CD4-positive, alpha-beta T cell treated with Interleukin-1 beta for 1 hour (primary cell): ENCODE measurements at places on chromosomes 1 and 21.
A peak's percentile ranks its signal among the peaks of the same experiment; 100 is the strongest.

DNA sequence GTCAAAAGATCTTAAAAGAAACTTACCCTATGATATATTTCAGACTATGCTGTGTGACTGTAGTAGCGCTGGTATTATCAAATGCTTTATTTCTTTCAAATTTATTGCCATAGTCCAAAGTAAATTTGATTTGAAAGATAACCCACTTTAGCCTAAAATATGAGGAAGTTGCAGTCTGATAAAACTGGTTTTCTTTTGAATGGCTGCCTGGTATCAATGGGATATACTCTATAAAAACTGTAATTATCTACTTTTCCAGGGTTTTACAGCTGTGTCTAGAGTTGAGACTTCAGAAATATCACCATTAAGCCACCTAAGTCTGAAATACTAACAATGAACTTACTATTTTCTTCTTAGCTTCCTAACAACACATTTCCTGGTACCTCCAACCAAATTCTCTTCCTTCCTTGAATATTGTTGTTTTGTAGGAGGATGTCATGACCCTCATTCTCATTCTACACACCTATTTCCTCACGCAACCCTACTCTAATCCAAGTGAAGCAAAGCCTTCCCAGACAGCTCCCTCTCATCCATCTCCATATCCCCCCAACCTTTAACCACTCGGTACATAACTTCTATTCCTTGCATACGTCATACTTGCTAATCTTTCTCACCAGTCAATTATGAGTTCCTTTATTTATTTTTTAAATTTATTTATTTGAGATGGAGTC lies 17.0 kb downstream of the KDM5B start:
- no peak for DNase-seq

GRCh38 chr21:42107177-42107880 lies 36.2 kb downstream of the UMODL1 start:
- DNase-seq: no peak

- DNase-seq: no peak
Observed at GRCh38 chr1:162696286-162696862, 64.1 kb downstream of the DDR2 start.

GRCh38 chr1:114758256-114758832 lies 560 bp upstream of the CSDE1 start:
- DNase-seq: no peak

GRCh38 chr1:10122926-10123325 lies 87.4 kb upstream of the KIF1B start:
- DNase-seq: no peak

- no peak for DNase-seq
Observed at GRCh38 chr1:46204406-46204742, 1.2 kb downstream of the LURAP1 start.

DNA sequence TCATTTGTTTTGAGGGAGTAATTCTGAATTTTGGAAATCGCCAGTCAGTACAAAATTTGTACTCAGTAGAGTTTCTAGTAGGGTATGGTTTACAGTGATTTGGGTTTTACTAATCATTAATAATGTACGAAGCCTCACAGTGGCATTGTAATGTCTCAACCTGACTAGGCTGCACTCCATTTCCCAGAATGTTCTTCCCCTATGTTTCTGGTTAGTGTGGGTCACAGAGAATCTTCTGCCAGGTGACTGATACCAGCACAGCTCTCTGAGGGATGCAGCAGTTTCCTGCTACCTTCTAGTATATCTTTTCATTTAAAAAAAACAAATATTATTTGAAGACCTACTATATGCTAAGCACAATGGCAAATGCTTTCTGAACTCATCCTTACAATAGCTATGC lies 112.9 kb downstream of the PTPN14 start:
- no peak for DNase-seq

DNA sequence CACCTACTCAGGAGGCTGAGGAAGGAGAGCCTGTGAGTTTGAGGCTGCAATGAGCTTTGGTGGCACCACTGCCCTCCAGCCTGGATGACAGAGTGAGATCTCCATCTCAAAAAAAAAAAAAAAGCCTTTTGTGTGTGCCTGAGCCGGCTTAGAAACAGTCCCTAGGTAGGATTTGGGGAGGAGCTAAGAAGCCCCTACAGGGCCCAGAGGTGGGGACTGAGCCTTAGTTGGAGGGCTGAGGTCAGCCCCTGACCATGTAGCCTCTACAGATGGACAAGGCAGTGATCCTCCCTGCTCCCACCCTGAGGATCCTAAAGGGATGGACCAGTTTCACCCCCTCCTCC lies 2.5 kb downstream of the ADAMTSL4 start:
- DNase-seq: no peak

- no peak for DNase-seq
Observed at GRCh38 chr1:165644064-165644735, 13.2 kb downstream of the MGST3 start.

GRCh38 chr1:220222939-220223338 lies 49.3 kb downstream of the RAB3GAP2 start:
- peak; percentile 14 for DNase-seq

DNA sequence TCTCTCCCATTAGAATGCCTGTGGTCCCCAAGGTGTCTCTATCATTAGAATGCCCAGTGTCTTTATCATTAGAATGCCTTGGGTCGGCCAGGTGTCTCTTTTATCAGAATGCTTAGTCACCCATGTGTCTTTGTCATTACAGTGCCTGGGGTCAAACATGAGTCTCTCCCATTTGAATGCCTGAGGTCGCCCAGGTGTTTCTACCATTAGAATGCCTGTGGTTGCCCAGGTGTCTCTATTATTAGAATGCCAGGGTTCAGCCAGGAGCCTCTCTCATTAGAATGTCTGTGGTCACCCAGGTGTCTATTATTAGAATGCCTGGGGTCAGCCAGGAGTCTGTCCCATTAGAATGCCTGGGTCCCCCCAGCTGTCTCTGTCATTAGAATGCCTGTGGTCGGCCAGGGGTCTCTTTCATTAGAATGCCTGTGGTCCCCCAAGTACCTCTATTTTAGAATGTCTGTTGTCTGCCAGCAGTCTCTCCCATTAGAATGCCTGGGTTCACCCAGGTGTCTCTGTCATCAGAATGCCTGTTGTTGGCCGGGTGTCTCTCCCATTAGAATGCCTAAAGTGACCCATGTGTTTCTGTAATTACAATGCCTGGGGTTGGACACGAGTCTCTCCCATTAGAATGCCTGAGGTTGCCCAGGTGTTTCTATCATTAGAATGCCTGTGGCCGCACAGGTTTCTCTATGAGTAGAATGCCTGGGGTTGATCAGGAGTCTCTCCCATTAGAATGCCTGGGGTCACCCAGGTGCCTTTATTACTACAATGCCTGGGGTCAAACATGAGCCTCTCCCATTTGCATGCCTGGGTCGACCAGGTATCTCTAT lies 57.1 kb downstream of the RNF187 start:
- DNase-seq: no peak

- DNase-seq: no peak
Observed at GRCh38 chr21:45470087-45470515, 65.1 kb downstream of the COL18A1 start.

DNA sequence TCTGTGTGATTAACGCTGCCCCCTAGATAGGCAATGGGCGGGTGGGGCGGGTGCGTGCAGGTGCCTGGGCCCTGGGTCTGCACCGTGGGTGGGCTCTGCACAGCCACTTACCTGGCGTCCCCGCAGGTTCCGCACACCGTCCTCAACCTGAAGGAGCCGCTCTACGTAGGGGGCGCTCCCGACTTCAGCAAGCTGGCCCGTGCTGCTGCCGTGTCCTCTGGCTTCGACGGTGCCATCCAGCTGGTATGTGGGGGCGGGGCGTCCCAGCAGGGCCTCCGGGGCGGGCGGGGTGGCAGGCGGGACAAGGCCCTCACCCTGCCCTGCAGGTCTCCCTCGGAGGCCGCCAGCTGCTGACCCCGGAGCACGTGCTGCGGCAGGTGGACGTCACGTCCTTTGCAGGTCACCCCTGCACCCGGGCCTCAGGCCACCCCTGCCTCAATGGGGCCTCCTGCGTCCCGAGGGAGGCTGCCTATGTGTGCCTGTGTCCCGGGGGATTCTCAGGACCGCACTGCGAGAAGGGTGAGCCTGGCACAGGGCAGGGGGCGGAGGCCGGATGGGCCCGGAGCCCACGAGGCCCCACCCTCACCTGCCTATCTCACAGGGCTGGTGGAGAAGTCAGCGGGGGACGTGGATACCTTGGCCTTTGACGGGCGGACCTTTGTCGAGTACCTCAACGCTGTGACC lies 22.8 kb downstream of the RNF223 start:
- no peak for DNase-seq
